ENCODE measurements at places on chromosomes 7 and 10. TPM values are rescaled to one million over a fixed set of nuclear protein-coding genes. Genes with fewer than 3 reads are reported as not detected.

Gene RARRES2
- polyA plus RNA-seq, result 0.59 TPM

Gene PIK3AP1
- polyA plus RNA-seq, result 93.7 TPM

Gene LIPF
- not detected for polyA plus RNA-seq

Gene ACTL6B
- not detected for polyA plus RNA-seq

Gene TEX47
- not detected for polyA plus RNA-seq

Gene LRRC18
- polyA plus RNA-seq, result 0.16 TPM

Gene SRRM3
- not detected for polyA plus RNA-seq

Gene TMEM213
- polyA plus RNA-seq, result not detected

Gene CLRN3
- polyA plus RNA-seq, result not detected

Gene INSYN2A
- polyA plus RNA-seq, result not detected

Gene PTPN20
- polyA plus RNA-seq, result not detected

Gene SPDYE2
- 2.7 TPM for polyA plus RNA-seq

Gene NT5C2
- 51.8 TPM for polyA plus RNA-seq

Gene NPTX2
- polyA plus RNA-seq, result 0.04 TPM

Gene DNAJC12
- 4.7 TPM for polyA plus RNA-seq

Gene SAP25
- polyA plus RNA-seq, result 0.38 TPM

Gene RPEL1
- polyA plus RNA-seq, result not detected

Gene HTR5A
- not detected for polyA plus RNA-seq

Gene MOSPD3
- polyA plus RNA-seq, result 10.5 TPM

Gene NACAD
- polyA plus RNA-seq, result not detected

Gene RSPH10B
- polyA plus RNA-seq, result not detected

Gene CRPPA
- not detected for polyA plus RNA-seq

Gene FZD8
- polyA plus RNA-seq, result not detected

Gene MMP21
- polyA plus RNA-seq, result 0.08 TPM

Gene CPED1
- 0.19 TPM for polyA plus RNA-seq

Gene RHBDD2
- polyA plus RNA-seq, result 31.9 TPM

Gene NXPH1
- polyA plus RNA-seq, result not detected

Gene RET
- polyA plus RNA-seq, result not detected

Gene GPC2
- polyA plus RNA-seq, result 0.53 TPM

Gene ENTPD1
- 129 TPM for polyA plus RNA-seq

Gene ADCY1
- 0.17 TPM for polyA plus RNA-seq

Gene PALD1
- 11.3 TPM for polyA plus RNA-seq

Gene NAT16
- not detected for polyA plus RNA-seq

Gene FOXI2
- polyA plus RNA-seq, result not detected

Gene WDR91
- polyA plus RNA-seq, result 12.3 TPM

Gene PAPSS2
- polyA plus RNA-seq, result 1.5 TPM

Gene CPA4
- 0.20 TPM for polyA plus RNA-seq

Gene TET1
- polyA plus RNA-seq, result 0.59 TPM

Gene SPDYE9
- polyA plus RNA-seq, result 1.8 TPM

Gene SPACDR
- polyA plus RNA-seq, result 0.71 TPM

Gene LIPJ
- 0.08 TPM for polyA plus RNA-seq

Gene OR6V1
- not detected for polyA plus RNA-seq

Gene PPP1R3A
- not detected for polyA plus RNA-seq
